Memory B cell (primary cell): ENCODE measurements at places on chromosomes 4 and X.

- no peaks in the 10 kb centered on the region for H3K36me3 ChIP-seq
- H3K4me1 ChIP-seq, result no peaks in the 10 kb centered on the region
- H3K27ac ChIP-seq, result no peak overlapping the region
- no peak overlapping the region for H3K4me3 ChIP-seq
- no peak for DNase-seq
Measured at GRCh38 chr4:102439236-102439614, 61.9 kb upstream of the NFKB1 start.

DNA sequence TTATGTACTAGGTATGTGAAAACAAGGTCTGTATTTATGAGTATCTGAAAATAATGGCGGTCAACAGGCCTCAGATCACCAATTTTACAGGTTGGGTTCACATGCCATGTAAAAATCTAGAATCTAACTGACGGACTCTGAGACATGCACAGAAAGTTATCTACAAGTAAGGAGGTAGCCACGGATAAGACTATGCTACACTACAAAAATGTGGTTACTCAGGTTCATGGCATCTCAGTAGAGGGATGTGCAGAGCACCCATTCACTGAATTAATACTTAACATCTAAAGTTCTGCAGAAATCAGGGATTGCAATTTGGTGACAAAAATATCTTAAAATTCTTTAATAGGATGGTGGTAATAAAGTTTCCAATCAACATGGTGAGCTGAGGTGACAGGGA lies 155.9 kb downstream of the APBB2 start:
- no peak overlapping the region for H3K4me3 ChIP-seq
- H3K27ac ChIP-seq, result no peak overlapping the region
- H3K36me3 ChIP-seq, result no peaks in the 10 kb centered on the region
- H3K27me3 ChIP-seq, result peaks cover 10% of the 10 kb centered on the region
- no peak for DNase-seq

DNA sequence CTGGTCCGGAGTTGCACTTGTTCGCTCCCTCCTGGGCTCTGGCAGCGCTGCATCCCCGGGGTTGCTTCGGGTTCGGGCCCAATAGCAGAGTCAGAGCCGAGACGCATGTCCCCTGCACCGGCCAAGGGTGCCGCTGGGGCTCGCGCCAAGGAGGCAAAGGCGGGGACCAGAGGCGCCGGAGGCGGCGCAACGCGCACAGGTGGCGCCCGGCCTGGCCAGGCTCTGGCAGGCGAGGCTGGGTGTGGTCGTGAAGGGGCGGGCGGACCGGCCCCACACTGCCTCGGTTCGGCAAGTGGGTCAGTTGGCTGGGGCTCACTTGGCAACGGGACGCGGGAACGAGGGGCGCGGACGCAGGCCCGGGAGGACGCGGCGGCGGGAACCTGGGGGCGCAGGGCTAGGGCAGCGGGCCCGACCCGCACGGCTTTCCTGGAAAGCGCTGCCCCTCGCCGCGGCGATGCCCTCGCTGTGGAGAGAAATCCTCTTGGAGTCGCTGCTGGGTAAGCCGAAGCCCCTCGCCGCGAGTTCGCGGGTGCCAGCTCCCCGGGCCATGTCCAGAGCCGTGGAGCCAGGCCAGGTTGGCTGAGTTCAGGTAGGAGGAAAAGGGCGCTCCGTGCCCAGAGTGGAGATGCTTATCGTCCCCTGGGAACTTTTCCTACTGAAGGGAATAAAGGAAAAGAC lies at the start of gene CWH43:
Gene CWH43, plus strand, starts transcription at position 300 of the 678 bp plus-strand sequence. Its CDS starts 155 bp downstream, at position 455.
- no peaks in the 10 kb centered on the region for H3K4me1 ChIP-seq
- H3K27ac ChIP-seq, result no peak within 1 kb of the TSS
- no peak within 1 kb of the TSS for H3K4me3 ChIP-seq
- no peaks in the 10 kb centered on the region for H3K36me3 ChIP-seq
- peaks cover 18% of the 10 kb centered on the region for H3K27me3 ChIP-seq

- H3K27ac ChIP-seq, result no peak overlapping the region
- H3K27me3 ChIP-seq, result peaks cover 5% of the 10 kb centered on the region
- no peaks in the 10 kb centered on the region for H3K4me1 ChIP-seq
Measured at GRCh38 chr4:151266497-151266896, 10.5 kb upstream of the PRSS48 start.

DNA sequence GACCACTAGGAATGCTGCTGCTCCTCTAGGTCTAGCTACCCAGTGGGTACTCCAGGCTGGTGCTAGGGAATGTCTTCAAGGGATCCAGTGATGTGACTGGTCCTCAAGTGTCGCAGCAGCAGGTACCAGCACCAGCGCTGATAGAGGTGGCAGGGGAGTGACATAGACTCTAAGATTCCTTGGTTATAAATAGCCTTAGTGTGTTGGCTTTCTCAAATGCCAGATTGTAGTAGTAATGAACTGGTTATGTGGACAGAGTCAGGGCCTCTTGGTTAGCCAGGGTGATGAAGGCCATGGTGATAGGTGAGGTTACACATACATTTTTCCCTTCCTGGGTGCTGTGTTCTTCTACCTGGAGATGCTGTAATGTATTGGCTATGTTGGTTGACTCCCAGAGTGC lies 38.3 kb downstream of the DCLK2 start:
- H3K4me3 ChIP-seq, result no peak overlapping the region
- no peak for DNase-seq
- peaks cover 2% of the 10 kb centered on the region for H3K27me3 ChIP-seq
- H3K36me3 ChIP-seq, result no peaks in the 10 kb centered on the region

DNA sequence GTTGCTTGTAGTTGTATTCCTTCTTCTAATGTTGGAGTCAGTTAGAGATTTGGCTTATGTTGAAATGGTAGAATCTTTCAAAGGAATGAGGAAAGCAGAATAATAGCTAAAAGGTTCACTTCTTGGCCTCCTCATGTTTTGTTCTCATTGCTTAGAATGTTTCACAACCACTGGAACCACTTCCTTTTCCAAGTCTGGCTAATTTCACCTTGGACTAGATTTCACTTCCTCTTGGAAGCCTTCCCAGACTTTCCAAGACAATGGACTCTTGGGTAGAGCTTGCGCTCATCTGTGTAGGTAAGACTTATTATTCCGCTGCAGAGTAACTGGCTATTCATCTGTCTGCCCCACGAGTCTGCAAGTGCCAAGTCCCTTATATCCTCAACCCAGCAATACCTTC lies 8.3 kb downstream of the SPATA18 start:
- DNase-seq, result no peak
- no peak overlapping the region for H3K27ac ChIP-seq
- no peaks in the 10 kb centered on the region for H3K36me3 ChIP-seq
- H3K4me1 ChIP-seq, result no peaks in the 10 kb centered on the region

DNA sequence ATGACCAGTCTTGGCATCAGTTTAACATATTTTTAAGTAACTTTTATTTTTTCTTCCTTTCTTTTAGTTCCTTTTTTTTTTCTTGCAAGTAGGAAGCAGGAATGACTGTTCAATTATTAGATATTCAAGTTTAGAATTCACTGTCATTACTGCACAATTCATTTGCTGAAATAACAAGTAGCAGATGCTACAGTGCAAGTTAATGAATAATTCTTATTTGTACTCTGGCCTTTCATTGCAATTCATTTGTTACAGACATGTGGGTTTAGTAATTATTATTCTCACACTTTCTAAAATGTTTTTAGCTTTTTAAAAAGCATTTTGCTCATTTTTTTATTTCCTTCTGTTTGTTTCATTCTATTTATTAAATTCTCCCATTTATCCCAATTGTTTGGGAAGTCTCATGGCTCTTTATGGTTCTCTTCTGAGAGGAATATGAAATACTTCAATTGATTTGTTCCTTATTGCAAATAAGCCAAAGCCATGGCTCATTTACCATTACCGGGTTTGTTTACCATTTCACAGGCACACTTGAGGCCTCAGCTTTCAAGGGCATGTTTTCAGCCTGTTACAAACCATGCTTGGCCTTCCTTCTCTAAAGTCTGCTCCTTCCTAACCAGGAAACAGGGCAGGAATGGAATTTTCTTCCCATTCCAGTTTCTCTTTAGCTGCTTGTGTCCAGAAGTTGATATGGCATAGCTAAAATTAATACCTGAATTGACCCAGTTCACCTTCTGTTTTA lies 4.6 kb upstream of the DCAF4L1 start:
- H3K4me1 ChIP-seq, result no peaks in the 10 kb centered on the region
- no peak overlapping the region for H3K4me3 ChIP-seq
- DNase-seq, result no peak
- H3K36me3 ChIP-seq, result no peaks in the 10 kb centered on the region
- H3K27ac ChIP-seq, result no peak overlapping the region

- no peaks in the 10 kb centered on the region for H3K27me3 ChIP-seq
- H3K4me3 ChIP-seq, result no peak overlapping the region
- no peak for DNase-seq
- no peaks in the 10 kb centered on the region for H3K36me3 ChIP-seq
- no peaks in the 10 kb centered on the region for H3K4me1 ChIP-seq
- no peak overlapping the region for H3K27ac ChIP-seq
Measured at GRCh38 chr4:89489338-89489771, 181.8 kb upstream of the GPRIN3 start.

DNA sequence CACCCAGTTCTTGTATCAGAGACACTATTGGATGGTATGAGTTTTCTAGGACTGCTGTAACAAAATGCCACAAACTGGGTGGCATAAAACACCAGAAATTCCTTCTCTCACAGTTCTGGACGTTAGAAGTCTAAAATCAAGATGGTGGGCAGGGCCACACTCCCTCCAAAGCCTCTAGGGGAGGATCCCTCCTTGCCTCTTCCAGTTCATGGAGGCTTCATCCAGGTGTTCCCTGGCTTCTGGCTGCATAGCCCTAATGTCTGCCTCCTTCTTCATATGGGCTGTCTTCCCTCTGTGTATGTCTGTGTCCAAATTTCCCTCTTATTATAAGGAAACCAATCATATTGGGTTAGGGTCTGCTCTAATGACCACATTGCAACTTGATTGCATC lies 38.4 kb upstream of the RASL11B start:
- H3K36me3 ChIP-seq, result no peaks in the 10 kb centered on the region
- no peaks in the 10 kb centered on the region for H3K4me1 ChIP-seq
- no peak for DNase-seq

- H3K27ac ChIP-seq, result no peak overlapping the region
- H3K27me3 ChIP-seq, result peaks cover 2% of the 10 kb centered on the region
- peaks cover 3% of the 10 kb centered on the region for H3K4me1 ChIP-seq
Measured at GRCh38 chrX:20495575-20495974, 228.9 kb upstream of the RPS6KA3 start.

DNA sequence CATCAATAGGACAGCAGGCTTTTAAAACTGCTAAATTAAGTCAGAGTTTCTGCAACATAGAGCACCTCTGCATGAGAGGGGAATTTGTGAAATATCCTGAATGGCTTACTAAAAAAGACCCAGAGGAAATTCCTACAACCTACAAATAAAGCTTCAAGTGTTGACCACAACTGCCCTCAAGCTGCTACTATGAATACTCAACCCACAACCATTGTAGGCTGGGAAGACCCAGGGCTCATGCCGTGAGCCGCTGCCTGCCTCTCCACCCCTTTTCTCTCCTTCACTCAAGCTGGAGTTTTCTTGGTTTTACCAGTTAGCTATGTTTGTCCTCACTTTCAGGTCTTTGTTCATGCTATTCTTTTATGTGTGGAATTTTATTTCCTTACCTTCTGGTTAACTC lies 151.6 kb downstream of the EMCN start:
- no peak overlapping the region for H3K4me3 ChIP-seq
- peaks cover 5% of the 10 kb centered on the region for H3K27me3 ChIP-seq
- H3K4me1 ChIP-seq, result no peaks in the 10 kb centered on the region
- DNase-seq, result no peak
- H3K27ac ChIP-seq, result no peak overlapping the region
- no peaks in the 10 kb centered on the region for H3K36me3 ChIP-seq

GRCh38 chrX:153768311-153769157 lies 4.5 kb downstream of the PLXNB3 start:
- H3K27me3 ChIP-seq, result no peaks in the 10 kb centered on the region
- H3K4me1 ChIP-seq, result peaks cover 10% of the 10 kb centered on the region
- no peak overlapping the region for H3K4me3 ChIP-seq
- H3K36me3 ChIP-seq, result no peaks in the 10 kb centered on the region
- H3K27ac ChIP-seq, result no peak overlapping the region

DNA sequence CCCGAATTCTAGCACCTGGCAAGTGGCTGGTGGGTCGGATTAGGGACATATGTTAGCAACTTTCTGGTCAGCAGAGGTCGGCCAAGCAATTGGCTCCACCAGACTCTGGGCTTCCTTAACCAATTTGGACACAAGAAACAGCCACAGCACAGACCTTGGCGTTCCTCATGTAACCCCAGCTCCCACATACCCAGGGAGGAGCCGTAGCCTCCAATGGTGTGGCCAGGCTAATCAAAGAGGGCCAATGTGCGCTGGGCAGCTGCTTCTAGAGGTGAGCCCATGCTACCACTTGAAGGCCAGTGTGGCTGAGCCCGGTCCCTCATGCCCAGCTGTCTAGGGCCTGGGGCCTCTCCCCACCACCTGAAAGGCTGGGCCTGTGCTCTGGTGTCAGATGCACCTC lies 82.5 kb upstream of the MSX1 start:
- H3K27ac ChIP-seq, result no peak overlapping the region
- no peak overlapping the region for H3K4me3 ChIP-seq
- DNase-seq, result no peak
- peaks cover 6% of the 10 kb centered on the region for H3K27me3 ChIP-seq

- H3K27me3 ChIP-seq, result peaks cover 1% of the 10 kb centered on the region
- DNase-seq, result no peak
- H3K4me1 ChIP-seq, result no peaks in the 10 kb centered on the region
- H3K36me3 ChIP-seq, result no peaks in the 10 kb centered on the region
- no peak overlapping the region for H3K4me3 ChIP-seq
- H3K27ac ChIP-seq, result no peak overlapping the region
Measured at GRCh38 chr4:176404621-176405020, 84.9 kb downstream of the SPCS3 start.

GRCh38 chrX:69229436-69229835 lies 64.2 kb upstream of the PJA1 start:
- no peaks in the 10 kb centered on the region for H3K36me3 ChIP-seq
- no peak overlapping the region for H3K27ac ChIP-seq
- H3K4me1 ChIP-seq, result no peaks in the 10 kb centered on the region
- H3K27me3 ChIP-seq, result peaks cover 2% of the 10 kb centered on the region
- no peak overlapping the region for H3K4me3 ChIP-seq
- no peak for DNase-seq

DNA sequence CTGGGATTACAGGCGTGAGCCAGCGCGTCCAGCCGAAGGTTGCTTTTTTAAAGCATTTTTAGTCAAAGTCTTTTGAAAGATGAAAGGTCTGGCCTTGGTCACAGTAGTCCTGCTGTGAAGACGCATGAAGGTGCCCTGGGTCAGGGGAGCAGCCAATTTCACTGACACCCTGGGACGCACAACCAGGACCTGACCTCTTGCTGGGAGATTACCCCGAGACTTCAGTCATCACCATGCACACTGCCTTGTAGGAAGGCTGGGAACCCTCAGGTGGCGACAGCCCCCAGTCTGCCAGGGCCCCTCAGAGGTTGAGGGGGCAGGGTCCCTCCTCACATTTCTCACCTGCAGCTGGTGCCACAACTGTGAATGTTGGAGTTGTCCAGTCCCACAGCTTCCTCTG lies 53.2 kb downstream of the CPLX1 start:
- H3K4me1 ChIP-seq, result peaks cover 23% of the 10 kb centered on the region
- DNase-seq, result no peak

- no peak overlapping the region for H3K27ac ChIP-seq
- H3K36me3 ChIP-seq, result no peaks in the 10 kb centered on the region
- no peak for DNase-seq
- no peaks in the 10 kb centered on the region for H3K4me1 ChIP-seq
Measured at GRCh38 chr4:128787509-128788311, 21.8 kb upstream of the JADE1 start.
